ENCODE measurements at places on chromosomes 7 and 10.

DNA sequence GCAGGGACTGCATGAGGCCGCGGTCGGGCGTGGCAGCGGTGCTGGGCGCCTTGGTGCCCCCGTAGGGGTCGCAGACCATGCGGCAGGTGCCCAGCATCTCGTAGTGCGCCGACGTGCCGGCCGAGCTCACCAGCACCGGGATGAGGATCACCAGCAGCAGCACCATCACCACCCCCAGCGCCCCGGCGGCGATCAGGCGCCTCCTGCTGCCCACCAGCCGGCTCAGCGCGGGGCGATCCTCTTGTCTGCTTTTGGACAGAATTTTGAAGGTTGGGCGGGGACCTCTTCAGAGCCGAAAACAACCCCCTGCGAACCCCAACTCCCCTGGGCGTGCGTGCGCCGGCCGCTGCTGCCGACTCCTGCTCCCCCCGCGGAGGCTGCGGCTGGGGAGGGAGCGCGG, 779 bp downstream of the C1QL3 start:
- DNase-seq, result no peak

- DNase-seq, result no peak
Observed at GRCh38 chr7:84162125-84162524, 32.5 kb downstream of the SEMA3A start.

DNA sequence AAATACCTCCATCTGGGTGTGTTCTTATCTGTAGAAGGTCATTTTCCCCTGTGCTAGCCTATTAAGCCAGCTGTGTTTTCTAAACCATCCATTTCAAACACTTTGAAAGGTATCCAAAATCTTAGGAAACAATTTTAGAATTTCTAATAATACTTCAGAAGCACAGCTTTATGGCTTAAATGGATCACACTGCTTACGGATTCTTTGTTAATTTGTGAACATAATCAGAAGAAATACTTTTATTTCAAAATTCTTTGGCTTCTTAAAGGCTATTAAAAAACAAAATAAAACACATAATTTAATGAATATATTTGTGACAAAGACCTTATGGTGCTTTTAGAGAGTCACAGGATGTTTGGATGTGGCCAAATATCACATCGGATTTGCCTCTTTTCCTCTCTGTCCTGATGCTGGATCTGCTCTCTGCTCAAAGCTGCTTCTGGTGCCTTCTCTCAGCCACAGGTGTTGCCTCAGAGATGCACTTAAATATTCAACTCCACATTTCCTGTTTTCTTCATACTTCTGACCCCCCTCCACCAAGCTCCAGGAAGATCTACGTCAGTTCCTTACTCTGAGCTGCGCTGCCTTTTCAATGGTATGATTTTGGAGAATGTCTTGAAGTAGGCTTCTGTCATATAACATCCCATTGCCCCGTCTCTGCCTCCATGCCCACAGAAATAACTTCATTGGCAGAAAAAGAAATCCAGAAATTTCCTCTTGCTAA, 230.6 kb downstream of the MLLT10 start:
- DNase-seq, result no peak

DNA sequence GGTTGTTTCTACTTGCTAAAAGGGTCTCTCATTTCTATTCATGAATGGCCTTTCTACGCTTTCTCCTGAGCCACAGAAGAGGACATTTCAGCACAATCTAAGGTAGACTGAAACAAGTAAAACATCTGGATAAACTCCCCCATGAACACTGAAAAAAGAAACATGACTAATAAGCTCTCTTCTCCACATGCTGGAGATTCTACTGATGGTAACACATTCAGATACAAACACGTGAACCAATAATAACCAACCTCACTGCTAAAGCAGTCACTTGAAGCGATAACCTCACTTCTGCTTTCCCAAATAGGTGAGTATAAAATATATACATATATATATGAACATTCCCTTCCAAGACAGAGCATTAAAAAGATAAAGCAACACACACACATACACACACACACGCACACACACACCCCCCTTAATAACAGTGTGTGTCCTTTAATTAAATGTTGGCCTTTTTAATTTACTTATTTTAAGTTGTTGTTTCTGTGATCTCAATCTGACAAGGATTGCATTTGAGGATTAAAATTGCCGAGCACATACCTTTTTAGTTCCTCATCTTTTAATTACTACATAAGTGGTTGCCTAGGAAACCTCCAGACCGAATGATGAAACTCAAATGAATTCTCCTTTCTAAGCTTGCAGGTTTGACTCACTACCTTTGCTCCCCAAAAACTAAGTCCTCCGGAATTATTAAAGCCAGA, 292.4 kb upstream of the KLF14 start:
- DNase-seq, result no peak

DNA sequence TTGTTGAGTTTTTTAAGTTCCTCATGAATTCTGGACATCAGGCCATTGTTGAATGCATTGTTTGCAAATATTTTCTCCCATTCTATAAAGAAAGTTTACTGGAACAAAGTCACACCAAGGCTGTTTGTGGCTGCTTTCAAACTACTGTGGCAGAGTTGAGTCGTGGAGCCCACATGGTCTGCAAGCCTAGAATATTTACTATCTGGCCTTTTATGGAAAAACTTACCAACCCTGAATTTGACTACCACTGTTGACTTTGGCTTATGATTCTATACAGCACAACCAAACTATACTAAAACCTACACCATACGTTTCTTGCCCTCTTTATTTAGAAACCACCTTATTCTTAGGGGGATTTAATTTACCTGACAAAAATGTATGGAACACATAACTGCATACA, 239.1 kb downstream of the KCNMA1 start:
- no peak for DNase-seq

GRCh38 chr7:133784486-133785001, 342.6 kb upstream of the LRGUK start:
- DNase-seq, result no peak
